Immature natural killer cell (primary cell): ENCODE measurements at places on chromosomes 3 and 15. TPM values are rescaled to one million over a fixed set of nuclear protein-coding genes. Genes with fewer than 3 reads are reported as not detected.
A peak's percentile ranks its signal among the peaks of the same experiment; 100 is the strongest.

- no peak for DNase-seq
Measured at GRCh38 chr3:131306242-131306641, 75.3 kb upstream of the NUDT16 start.

- DNase-seq, result no peak
Measured at GRCh38 chr3:45462522-45463265, 74.3 kb downstream of the LARS2 start.

DNA sequence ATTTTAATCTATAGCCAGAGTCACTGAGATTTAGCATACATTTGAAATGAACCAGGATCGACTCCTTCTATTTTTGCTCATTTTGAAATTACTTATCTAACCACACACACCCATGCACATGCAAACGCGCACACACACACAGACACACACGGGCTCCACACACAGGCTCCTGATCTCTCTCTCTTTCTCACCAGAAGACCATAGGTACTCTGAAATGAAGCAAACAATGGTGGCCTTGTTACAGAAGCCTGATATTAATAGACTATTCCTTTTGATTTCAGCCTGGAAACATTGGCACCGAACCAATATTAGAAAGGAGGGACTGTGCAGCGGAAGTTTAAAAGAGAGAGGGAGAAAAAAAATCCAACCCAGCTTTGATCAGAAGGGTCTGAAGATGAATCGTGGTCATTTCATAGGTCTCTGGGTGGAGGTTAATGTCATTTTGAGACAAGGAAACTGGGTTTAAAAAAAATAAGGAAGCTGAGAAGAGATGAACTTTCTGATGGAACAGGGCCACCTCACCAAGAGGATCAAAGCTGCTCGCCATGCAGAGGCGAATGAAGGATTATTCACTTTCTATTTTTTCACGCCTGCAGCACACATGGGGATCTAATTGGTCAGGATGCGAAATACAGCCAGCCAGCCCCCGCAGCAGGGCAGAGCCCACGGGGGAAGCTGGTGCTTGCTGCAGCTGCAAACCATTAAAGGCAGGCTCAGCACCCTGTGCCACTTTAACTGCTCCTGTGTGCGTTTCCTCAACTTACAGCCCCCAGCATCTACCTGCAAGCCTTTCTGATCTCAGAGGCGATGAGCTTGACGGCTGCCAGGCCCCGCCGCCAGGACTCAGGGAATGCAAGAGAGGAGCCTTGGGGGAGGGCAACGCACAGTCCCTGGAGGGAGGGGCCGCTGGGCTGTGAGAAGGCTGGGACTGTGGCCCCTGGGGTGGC, 88.8 kb downstream of the HES1 start:
- no peak for DNase-seq

Gene P2RY14
- polyA plus RNA-seq, result 1.5 TPM

GRCh38 chr3:187737368-187738070, 7.7 kb downstream of the BCL6 start:
- DNase-seq, result peak; percentile 40

DNA sequence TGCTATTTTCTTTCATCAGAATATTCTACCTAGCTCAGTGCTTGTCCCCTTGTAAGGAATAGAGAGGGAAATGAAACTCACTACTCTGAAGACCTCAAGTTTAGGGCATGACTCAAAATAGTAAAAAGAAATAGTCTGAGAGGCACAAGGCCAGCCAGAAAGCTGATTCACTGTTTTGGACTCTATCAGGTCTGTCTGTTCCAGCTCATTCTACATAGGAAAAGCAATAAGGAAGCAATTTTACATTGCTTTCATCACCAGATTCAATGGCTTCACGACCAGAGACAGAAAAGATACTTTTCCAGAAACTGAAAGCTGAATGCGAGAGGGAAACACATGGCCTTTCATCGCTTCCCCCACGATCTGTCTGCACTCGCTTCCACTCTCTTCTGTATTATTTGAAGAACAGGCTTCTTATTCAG, 276.0 kb downstream of the GBE1 start:
- DNase-seq, result no peak

DNA sequence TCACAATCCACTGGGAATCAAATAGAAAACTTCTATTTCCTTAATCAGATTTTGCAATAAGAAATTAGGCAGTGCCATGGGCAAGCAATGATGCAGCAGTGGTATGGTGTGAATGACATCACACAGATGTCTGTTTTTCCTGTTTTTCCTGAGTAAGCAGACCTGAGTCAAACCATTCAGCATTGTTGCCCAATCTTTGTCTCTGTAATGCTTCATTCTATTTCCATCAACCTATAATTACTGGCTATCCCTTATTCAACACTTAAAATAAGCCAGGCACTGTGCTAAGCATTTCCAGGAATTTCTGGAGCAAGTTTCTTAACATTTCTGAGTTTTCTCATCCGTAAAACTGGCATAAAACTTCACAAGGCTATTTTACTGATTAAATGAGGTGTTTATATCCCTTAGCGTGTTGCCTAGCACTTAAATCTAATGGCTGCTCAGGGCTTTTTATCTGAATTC, 11.3 kb upstream of the OXSR1 start:
- DNase-seq, result no peak

DNA sequence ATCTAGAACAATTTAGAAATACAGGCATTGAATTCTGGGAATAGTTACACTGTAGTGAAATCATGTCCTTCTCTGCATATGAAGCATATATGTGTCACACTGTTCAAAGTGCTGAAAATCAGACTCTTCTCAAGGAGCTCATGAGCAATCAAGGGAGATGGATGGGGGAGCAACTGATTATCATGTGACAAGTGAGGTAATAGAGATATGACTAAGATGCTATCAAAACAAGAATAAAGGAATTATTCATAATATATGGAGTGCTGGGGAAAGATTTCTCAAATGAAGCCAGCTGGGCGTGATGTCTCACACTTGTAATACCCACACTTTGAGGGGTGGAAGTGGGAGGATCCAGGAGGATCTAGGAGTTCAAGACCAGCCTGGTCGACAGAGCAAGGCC, 74.9 kb upstream of the CHRNB4 start:
- no peak for DNase-seq

- no peak for DNase-seq
Measured at GRCh38 chr3:117669774-117670173, 960.2 kb downstream of the TUSC7 start.
